Sciatic nerve (tissue), 2 donors: ENCODE measurements at places on chromosomes 1 and 21. TPM values are rescaled to one million over a fixed set of nuclear protein-coding genes. Genes with fewer than 3 reads are reported as not detected.
A peak's percentile ranks its signal among the peaks of the same experiment; 100 is the strongest.

- no peak for DNase-seq
Observed at GRCh38 chr1:39051956-39052355, 25.8 kb downstream of the NDUFS5 start.

The KRTCAP2 gene
- total RNA-seq, result 162 TPM

DNA sequence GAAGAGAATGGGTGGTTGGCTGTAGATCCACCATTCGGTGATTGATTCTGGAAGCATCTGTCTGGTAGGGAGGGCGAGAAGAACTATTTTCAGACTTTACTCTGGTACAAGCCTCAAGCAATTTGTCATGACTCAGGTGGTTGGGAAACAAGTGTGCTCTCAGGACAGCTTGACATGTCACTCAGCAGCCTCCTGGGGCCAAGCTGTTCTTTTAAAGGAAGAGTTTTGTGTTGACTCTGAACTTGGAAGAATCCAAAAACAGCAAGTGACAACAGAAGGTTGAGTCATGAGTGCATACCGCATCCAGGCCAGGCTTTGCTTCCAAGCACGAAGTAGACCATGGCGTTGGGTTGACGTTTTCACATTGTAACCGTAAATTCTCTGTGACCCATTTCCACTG is 65.9 kb downstream of the CLIC6 start:
- DNase-seq, result no peak

DNA sequence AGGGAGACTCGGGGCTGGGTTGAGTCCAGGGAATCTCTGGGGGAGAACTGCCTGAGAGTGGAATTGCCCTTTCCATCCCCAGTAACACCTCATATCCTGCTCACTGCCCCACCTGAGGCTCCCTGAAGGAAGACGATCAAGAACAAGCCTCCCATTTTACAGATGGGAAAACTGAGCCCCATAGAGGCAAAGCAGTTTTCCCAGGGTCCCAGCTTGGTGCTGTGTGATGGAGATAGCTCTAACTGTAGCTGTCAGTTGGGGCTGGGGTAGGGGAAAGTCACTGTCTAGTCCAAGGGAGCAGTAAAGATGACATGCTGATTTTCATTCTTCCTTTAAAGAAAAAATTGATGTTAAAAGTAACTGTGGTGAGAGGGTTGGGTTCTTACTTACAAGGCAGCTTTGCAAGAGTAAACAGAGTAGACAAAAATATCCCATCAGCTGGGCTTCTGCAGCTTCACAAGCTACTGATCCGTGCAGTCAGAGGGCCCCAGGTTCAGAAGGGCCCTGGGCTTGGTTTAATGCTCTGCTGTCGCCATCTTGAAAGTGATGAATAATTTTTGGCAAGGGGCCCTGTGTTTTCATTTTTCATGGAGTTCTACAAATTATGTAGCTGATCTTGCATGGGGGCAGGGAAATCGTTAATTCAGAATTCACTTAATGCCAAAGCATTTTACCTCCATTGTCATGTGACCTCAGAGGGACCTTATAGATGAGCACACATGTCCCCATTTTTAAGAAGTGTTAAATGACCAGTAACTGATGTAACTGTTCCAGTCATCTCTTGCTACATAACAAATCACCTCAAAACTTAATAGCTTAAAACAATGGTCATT is 17.6 kb upstream of the TNFRSF1B start:
- DNase-seq, result no peak

- DNase-seq, result no peak
Observed at GRCh38 chr1:93662481-93663207, 19.0 kb downstream of the BCAR3 start.

The LRRN2 gene
- total RNA-seq, result 12.0 TPM

DNA sequence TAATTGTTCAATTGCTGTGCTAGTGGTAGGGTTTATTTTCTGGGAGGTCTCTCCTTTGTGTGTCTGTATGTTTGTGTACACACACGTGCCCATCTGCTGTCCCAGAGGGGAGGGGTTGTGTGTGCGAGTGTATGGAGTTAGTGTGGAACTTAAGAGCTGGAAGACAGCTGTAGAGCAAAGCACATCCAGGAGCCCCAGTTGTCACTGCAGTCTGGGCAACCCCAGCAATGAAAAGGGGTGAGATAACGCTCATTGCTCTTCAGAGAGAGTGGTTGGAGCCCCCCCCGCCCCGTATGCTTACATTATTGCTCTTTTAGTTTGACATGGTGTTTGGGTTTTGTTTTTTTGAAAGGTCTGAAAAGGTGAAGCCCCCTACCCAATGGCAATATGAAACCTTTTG is 36.9 kb downstream of the NCF2 start:
- no peak for DNase-seq

The RNU1-4 gene
- total RNA-seq, result 13,769 TPM

DNA sequence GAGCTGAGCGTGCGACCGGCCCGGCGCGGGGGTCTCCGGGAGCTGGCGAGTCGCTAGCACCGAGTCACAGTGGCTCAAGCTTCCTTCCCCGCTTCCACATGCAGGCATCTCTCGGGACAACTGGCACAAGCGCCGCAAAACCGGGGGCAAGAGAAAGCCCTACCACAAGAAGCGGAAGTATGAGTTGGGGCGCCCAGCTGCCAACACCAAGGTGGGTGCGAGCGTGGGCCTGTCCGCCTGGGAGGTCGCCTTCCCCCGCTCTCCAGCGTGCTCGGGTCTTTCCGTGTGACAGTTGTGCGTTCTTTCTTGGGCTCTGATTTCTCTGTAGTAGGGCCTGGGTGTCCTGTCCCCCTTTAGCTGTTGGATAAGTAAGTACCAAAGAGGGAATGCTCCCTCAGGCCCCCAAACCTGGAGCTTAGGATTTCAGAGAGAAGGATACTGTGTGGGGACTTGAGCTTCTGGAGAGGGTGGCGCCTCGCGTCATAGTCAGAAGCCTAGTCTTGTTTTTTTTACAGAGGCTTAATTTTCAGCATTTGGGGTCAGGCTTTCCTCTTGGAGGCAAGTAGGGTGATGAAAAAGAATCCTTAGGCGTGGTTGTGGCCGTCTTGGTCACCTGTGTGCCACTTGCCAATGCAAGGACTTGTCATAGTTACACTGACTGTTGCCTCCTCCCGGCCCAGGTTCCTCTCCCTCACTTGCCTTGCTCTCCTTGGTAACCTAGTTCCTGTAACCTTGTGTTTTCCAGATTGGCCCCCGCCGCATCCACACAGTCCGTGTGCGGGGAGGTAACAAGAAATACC is 790 bp downstream of the RPS8 start:
- peak; percentile 67 for DNase-seq

The ANGPTL3 gene
- not detected for total RNA-seq

DNA sequence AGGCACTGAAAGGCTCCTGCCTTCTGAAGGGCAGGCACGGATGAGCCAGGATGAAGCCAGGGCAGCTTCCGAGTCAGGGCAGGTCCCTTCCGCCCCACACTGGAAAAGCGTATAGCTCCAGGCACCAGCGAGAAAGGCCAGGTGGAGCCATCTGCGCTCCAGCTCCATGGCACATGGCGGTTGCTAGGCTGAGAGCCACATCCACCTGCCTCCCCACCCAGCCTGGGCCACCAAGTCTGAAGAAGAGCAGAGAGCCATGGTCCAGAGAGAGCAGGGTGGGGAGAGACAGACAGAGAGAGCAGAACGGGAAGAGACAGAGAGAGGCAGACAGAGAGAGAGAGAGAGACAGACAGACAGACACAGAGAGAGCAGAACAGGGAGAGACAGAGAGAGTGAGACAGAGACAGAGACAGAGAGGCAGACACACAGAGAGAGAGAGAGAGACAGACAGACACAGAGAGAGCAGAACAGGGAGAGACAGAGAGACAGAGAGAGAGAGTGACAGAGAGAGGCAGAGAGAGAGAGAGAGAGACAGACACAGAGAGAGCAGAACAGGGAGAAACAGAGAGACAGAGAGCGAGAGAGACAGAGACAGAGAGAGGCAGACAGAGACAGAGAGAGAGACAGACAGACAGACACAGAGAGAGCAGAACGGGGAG is 5.2 kb downstream of the FNDC10 start:
- no peak for DNase-seq

GRCh38 chr21:34202553-34203372 is 129.4 kb downstream of the MRPS6 start:
- DNase-seq, result no peak

The RNF186 gene
- total RNA-seq, result not detected

- DNase-seq, result no peak
Observed at GRCh38 chr1:98055457-98055856, 134.6 kb upstream of the DPYD start.

GRCh38 chr1:10613340-10613739 is 138.6 kb downstream of the PEX14 start:
- DNase-seq, result no peak

The CRYAA gene
- not detected for total RNA-seq

DNA sequence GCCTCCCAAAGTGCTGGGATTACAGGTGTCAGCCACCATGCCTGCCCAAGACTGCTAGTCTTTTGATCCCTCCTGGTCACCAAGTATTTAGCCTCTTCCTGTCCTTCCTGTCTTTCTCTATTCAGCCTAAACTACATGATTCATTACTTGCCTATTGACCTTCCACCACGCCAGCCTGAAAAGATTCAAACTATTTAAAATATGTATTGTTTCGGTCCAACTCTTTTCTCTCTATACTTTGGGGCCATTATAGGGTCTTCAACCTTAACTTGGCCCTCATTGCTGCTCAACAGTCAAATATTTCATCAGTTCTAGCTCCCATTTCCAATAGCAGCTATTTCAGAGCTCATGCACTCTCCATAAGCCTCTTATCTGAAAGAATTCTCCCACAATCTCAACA is 153.0 kb downstream of the TNFSF18 start:
- DNase-seq, result no peak

The LEMD1 gene
- total RNA-seq, result not detected

DNA sequence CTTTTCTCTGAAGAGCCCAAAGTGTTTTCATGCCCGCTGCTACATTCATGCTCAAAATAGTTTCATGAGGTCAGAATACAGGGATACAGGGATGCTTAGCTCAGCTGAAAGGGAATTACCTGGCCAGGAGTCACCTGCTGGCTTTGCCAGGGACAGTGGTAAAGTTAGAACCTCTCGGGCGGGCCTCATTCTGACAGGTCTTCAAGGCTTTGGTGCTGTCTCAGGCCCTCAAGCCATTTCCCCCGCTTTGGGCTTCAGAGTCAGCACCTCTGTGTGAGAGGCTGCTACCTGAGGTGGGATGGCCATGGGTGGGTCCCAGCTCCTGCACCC is 5.5 kb downstream of the RASSF5 start:
- DNase-seq, result no peak

The RAD54L gene
- total RNA-seq, result 1.8 TPM

DNA sequence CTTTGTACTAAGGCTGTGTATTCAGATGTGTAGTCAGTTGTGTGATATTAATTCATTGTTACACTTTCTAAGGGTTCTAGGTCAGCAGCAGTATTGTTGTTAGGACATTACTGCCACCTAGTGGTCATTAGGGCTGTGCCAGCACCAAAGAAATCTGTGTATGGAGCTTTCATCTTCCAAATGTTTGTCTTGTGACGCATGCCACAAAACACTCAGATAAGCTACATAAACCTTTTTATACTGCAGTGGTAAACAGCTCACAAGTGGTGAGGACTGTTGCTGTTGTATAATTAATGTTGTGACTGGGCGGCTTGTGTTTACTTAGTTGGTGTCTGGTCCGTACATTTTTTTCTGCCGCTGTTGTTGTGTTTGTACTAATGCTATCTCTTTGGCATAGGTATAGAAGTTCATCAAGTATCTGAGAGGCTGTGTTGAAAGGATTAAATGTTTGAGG is 51.7 kb downstream of the S1PR1 start:
- peak; percentile 70 for DNase-seq

The PRAMEF17 gene
- not detected for total RNA-seq

The TNNI3K gene
- 9.6 TPM for total RNA-seq

- DNase-seq, result no peak
Observed at GRCh38 chr1:116889380-116889779, 20.3 kb upstream of the PTGFRN start.

DNA sequence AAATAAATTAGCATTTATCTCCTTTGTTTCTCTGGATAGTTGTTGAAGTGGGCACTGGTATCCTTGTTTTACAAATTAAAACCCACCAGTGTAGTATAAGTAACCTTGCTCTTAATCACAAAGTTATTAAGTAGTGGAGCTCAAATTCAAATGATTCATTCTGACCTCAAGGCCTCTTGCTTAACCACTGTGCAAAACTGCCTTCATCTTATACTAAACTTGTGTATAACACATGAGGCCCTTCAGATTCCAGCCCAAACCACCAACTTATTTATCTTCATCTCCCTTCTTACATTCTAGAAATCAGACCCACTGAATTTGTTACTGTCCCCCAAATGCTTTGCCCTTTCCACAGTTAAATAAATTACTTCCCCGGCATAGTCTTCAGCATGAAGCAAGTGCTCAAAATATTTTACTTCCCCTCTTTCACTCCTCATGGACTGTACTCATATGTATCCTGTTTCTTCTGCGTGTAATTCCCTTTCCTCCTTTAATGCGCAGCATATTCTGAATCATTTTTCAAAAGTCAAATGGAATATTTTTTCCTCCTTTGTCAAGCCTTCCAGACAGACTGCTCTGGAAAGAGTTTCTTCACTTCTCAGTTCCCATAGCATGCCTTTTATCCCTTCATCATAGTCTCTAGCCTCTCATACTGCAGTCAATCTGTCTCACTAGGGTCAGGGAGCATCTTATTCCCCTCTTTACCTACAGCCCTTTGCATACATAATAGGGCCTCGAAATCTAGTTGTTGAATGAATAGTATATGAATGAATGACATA is 19.0 kb upstream of the DNASE2B start:
- no peak for DNase-seq

GRCh38 chr21:42460391-42461184 is 35.4 kb downstream of the RSPH1 start:
- peak; percentile 30 for DNase-seq

GRCh38 chr1:5927506-5928370 is 64.5 kb downstream of the NPHP4 start:
- no peak for DNase-seq

DNA sequence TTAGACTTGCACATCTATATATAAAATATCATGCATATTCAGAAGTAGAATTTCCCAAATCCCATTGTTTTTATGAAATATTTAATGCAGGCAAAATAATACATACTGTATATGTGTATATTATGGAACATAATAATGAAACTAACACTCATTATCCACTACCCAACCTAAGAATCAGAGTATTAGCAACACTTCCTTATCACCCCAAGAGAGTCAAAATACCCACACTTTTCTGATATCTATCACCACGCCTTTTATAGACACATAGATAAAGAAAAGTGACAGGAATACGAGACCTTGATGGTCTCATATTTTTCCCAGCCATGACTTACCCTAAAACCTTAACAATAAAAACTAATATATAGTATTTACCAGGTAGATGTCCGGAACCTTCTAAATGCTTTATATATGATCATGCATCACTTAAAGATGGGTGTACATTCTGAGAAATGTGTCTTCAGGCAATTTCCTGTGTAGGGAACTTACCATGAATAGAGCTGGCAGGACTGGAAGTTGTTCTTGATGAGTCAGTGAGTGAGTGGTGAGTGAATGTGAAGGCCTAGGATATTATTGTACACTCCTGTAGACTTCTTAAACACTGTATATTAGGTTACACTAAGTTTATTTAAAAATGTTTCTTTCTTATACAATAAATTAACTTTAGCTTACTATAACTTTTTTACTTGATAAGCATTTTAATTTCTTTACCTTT is 45.5 kb downstream of the TNFSF4 start:
- DNase-seq, result no peak

GRCh38 chr1:243903041-243903440 is 53.0 kb upstream of the AKT3 start:
- no peak for DNase-seq

GRCh38 chr1:157147906-157148700 is 9.9 kb upstream of the ETV3 start:
- DNase-seq, result no peak
